ENCODE measurements at places on chromosomes 3 and 15.

DNA sequence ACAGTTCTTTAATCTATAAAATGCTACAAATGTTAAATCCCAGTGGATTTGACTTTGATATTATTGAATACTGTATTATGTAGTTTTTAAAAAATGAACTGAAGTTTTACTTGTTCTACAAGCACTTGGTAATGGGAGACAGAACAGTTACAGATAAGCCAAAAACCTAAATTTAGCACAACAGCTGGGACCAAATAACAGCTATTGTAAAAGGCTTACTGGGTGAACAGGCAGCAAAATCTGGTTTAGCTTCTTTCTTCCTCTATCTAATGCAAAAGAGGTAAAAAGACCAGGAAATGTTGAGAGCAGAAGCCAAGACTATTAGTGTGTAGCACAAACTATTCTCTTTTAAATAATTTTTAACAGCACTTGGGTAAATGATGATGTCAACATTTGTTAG lies 1.6 kb upstream of the ATOSA start:
- no peak for DNase-seq

DNA sequence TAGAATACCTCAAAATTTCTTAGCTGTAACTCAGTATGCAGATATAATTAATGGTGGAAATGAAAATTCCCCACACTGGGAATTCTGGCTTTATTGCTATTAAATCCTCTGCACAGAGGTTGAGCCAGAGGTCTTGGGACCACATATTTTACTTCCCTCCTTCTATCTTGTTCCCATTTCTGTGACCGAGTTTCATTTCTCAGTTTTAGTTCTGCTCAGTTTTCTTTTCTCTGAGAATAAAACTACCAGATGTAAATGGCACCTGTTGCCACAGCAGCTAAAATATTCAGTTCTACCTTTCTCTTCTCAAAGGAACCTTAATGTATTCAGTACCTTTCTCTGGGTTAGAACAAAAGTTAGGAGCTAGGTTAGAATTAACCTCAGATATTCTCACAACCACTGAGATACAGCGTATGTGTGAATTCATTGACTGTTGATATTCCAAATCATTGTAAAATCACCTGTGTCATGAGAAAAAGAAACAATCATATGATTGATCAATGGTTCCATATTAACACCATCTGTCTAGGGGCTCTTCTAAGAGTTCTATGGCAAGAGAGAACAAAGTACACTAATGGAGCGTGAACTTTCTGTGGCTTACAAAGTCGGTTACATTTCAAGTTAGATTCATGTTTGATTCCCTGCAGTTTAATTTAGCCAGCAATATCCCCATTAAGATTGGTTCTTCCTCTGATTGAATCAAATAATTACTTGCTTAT lies 374.1 kb downstream of the EFHB start:
- no peak for DNase-seq

GRCh38 chr15:52112203-52112750 lies 298 bp downstream of the BCL2L10 start:
- DNase-seq = no peak

DNA sequence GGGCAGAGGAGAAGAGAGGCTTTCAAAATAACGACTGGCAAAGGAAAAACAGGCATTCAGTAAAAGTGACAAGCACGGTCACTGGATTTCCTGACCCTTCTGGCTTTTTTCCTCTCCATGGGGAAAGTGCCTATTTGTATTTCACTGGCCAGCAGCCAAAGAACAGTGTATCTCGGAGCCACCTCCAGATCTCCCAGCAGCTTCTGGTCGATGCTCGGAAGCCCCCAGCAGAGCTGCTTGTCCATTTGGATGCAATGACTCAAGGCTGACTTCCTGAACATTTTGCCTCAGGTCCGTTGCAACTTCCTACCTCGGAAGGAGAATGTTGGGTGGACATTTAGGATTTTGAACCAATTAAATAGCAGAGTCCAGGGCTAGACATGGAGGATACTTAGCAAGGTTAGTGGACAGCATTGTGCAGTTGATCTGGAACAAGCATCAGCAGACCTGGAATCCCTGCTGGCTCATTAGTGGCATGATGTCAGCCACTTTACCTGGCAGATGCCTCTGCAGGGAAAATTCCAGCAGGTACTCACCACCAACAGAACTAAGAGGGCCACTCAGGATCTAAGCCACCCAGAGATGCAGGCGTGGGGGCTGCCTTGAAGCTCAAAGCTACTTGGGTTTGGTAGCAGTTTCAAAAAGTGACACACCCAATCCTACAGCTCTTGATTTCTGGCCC lies 1.1 kb downstream of the FAM107A start:
- DNase-seq = no peak

DNA sequence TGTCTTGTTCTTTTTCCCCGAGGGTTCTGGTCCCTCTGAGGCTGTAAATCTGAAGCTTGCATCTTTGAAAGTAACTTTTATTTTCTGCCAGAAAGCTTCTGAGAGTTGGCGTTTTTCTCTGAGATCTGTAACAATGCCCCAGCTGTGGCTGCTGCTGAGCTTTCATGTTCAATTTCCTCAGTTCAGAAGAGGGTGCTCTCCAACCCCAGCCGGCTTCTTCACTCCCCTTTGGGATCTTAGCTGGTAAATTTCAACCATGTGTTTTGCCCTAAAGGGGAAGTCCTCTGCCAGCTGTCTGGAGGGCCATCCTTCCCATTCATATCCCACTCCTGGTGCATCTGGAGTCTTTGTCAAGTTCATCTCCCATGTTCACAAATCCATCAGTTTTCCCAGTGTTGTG lies 18.3 kb upstream of the CFAP100 start:
- no peak for DNase-seq

- no peak for DNase-seq
Observed at GRCh38 chr15:59622289-59622688, 10.7 kb downstream of the GCNT3 start.

- no peak for DNase-seq
Observed at GRCh38 chr3:64213962-64214379, 11.3 kb downstream of the PRICKLE2 start.

- DNase-seq = no peak
Observed at GRCh38 chr15:59367022-59367451, 5.6 kb downstream of the MYO1E start.

- DNase-seq = no peak
Observed at GRCh38 chr3:142613491-142613890, 17.3 kb downstream of the PLS1 start.

- no peak for DNase-seq
Observed at GRCh38 chr3:59339818-59340217, 290.0 kb upstream of the CFAP20DC start.

DNA sequence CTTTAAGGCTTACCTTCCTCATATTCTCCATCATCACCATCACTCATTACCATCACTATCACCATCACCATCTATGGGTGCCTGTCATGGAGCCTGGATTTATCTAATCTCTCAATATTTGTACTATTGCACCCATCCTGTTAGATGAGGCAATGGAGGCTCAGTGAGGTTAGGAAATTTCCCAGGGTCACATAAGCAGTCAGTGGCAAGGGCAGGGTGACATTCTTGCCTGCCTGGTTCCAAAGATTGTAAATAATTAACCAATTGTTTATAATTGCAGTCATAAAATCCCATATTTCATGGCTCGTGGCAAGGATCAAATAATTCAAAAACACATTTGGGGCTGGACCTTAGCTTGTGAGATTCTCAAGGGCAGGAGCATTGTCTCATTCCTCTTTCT lies 55.2 kb downstream of the MGLL start:
- DNase-seq = no peak

- DNase-seq = no peak
Observed at GRCh38 chr3:11548721-11549131, 95.0 kb downstream of the VGLL4 start.

DNA sequence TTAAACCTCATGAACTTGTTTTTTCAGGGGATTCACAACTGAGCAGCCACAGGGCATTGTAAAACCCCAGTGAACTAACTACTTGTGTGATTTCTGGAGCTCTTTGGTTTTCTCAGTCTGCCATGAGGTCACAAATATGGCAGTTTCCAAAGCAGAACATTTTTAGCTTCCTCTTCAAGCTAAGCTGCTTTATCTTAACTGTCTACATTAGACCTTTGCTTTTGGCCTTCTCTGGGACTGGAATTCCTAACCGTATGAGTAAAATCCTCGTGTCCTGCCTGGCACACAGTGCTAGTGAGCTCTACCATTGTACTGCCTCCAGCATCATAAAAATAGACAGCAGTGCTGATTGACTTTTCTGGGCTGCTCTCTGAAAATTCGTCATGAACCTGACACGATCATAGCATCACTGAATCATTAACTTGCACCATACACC lies 22.1 kb downstream of the CDIN1 start:
- no peak for DNase-seq

- no peak for DNase-seq
Observed at GRCh38 chr15:44489464-44489863, 47.5 kb upstream of the EIF3J start.

GRCh38 chr15:101206176-101206591 lies 45.7 kb downstream of the CHSY1 start:
- no peak for DNase-seq

DNA sequence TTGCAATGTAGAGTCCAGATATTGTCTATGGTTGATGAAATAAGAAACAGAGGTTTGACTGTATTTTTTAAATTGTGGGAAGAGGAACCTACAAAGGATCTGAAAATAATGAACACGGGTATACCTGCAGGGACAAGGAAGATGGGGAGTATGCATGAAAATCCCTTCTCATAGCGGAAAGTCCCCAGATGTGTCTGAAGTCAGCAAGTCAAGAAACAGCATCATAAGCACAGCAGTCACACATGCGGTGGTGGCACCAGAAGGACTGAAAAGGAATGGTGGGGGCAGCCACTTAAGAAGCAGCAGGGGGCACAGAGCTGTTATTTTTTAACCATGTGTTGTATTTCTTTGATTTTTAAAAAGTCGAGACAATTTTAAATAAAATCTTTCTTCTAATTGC lies 4.7 kb downstream of the MRPS11 start:
- DNase-seq = no peak

GRCh38 chr3:49807431-49808114 lies 4.5 kb downstream of the INKA1 start:
- no peak for DNase-seq

- no peak for DNase-seq
Observed at GRCh38 chr15:70376929-70377691, 279.4 kb upstream of the TLE3 start.

DNA sequence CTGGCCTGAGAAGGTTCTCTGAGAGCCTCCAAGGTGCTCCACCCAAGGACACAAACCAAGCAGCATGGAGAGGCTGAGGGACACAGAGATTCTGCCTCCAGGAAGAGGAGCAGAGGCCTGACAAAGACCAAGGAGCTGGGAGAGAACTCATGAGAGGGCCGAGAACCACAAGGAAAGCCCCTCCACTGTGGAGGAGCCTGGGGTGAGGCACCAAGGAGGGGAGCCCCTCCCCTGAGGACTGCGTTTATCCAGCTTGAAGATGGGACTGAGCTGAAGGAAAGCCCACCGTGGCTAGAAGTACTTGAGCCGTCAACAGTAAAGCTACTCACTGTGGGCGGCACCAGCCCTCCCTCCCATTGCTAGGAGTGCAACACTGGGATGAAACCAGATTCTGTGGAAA lies 63.1 kb upstream of the MEF2A start:
- DNase-seq = no peak

DNA sequence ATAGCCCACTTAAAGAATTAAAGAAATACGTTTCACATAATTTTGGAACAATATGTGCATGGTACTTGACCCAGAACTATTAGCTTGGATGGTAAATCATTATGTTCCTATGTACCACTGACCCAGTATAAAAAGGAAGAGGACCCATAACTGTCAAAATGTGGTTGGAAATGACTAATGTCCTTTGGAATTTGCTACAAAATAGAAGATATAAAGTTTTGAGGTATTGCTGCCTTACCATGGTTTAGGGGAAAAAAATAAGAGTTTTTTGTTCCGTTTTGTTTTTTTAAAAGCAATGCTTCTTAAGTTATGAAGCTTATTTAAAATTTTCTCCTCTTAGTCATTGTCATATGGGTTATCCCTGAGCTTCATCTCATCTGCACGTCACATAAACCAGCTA lies 15.8 kb upstream of the TFDP2 start:
- DNase-seq = no peak

DNA sequence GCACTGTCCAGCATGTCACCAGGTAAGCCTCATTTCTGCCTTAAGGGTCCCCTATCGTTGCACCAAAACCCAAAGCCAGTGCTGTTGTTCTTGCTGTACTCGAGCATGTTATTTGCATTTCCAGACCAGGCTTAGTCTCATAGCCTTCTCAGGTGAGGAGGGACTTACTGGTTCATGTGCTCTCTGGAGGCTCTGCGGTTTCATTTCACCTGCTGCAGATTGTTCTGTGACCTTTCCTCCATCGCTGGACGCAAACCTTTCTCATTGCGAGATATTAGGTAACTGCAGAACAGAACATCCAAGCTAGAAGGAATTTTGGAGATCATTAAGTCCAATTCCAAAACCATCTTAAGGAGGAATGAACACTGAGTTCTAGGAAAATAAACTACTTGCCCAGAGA lies 187.3 kb upstream of the BCL6 start:
- no peak for DNase-seq

DNA sequence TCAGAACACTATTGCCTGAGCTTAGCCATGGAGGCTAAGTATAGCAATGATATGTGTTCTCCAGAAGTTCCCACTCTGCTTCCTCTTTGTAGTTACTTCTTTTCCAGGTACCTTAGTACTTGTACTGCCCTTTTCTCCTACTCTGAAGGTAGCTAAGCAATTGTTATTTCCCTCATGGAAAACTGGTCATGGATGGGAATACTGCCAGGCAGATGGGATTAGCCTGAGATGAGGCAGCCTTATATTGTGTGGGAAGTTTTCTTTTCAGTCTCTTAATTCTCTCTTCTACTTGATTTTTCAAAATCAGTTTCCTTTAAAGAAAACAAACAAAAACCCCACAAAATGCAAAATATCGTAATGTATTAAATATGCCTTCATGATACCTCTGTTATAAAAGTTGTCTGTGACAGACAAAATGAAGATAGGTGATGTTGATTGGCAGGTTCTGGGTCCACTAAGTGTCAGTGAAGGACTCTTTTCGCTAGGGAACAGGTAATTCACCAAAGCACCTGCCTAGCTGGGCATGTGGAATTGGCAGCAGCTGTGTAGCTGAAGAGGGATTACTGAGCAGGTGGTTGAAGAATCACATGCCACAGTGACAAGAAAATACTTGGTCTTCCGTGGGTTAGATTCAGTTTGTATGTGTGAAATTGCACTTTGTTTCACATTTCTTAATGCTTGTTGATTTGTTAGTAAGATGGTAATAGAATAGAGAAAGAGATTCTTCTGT lies 4.1 kb downstream of the ZNF609 start:
- no peak for DNase-seq

DNA sequence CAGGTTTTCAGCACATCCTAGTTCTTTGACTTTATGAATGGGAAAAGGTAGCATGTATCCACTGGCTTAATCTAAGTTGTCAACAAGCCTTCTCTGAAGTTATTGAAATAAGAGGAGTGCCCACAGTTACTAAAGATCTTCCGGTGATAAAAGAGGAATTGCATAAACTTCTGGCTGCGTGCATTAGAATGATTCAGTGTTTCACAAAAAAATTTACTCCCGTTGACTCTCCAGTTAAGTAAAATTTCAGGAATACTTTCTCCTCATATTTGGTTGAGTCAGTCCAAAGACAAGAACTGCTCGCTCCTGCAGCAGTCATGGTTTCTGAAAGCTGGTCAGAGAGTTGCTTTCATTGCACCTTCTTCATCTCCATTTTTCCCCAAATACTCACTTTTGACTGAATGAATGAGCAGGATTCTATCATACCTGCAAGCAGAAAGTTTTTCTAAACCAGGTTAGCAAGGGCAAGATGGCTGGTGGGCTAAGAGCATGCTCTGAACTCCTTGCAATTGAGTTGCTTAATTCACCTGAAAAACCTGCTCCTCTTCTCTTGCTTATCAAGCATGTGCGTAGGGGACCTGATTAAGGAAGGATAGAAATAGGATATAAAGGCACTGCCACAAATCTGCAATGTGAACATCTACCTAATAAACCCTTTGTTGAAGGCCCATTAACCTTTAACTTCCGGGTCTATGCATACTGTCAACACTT lies 64.2 kb upstream of the TIMP4 start:
- DNase-seq = no peak

Measured in globus pallidus (tissue), 1 donor.